ENCODE measurements at places on chromosomes 6 and 20. TPM values are rescaled to one million over a fixed set of nuclear protein-coding genes. Genes with fewer than 3 reads are reported as not detected.

DNA sequence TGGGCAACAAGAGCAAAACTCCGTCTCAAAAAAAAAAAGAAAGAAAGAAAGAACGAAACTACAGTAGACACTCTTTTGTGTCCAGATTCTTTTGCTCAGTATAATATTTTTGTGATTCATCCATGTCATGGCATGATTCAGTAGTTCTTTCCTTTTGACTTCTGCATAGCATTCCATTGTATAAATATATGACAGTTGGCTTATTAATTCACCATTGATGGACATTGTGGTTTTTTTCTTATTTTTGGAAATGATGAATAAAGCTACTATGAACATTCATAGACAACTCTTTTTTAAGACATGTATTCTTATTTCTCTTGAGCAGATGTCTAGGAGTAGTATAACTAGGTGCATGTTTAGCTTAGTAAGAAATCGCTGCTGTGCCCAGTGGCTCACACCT, 10.3 kb upstream of the IER3 start:
- H3K4me3 ChIP-seq, result no peak overlapping the region
- peaks cover 35% of the 10 kb centered on the region for H3K4me1 ChIP-seq
- no peaks in the 10 kb centered on the region for H3K27me3 ChIP-seq
- DNase-seq, result no peak

DNA sequence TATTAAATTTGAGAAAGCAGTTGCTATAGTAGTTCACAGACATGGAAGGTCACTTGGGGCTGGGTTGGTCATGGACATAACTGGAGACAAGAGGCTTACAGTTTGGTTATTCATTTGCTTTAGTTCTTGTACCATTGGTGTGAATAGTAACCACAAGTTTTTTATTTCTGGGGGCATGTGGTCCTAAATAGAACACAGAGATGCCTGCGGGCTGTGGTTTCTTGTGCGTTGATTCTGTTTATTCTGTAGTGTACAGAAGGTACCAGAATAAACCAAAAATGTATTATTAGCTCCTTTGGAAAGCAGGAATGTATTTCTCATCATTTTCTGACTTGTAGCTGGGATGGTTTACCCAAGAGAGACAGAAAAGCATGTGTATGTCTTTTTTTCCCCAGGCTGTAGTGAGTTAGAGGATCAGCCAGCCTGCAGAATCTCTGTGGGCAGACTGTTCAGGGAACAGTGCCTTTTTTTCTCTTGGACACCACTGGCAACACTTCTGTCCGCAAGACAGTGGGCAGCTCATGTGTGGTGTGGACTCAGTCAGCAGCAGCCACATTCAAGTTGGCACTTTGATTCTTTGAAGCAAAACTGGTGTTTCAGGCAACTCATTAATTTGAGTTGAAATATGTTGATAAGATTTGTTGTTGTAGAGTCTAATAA, 122.1 kb downstream of the LRRC1 start:
- H3K27ac ChIP-seq, result no peak overlapping the region
- no peak overlapping the region for H3K4me3 ChIP-seq
- no peak for DNase-seq

- no peaks in the 10 kb centered on the region for H3K36me3 ChIP-seq
- H3K27ac ChIP-seq, result no peak overlapping the region
- no peak for DNase-seq
These were observed 587.0 kb upstream of the FLRT3 start for GRCh38 chr20:14924433-14924832.

DNA sequence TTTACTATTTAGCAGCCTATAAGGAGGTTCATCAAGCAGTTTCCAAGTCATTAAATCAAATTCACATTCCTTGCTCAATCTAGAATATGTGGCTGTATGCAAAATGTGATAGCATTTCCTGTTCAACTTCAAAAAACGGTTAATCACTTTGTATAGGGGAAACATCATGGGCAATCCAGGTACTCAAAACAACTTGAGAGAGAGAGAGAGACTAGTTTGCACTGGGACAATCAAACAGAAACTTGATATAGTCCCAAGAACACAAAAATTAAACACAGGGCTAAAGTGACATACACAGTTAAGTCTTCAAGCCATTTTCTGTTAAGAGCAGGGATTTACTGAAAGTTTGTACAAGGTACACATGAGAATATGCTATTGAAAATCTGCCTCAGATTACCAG, 7.4 kb downstream of the CPNE1 start:
- no peak overlapping the region for H3K4me3 ChIP-seq
- peaks cover 21% of the 10 kb centered on the region for H3K36me3 ChIP-seq
- H3K27ac ChIP-seq, result no peak overlapping the region
- peaks cover 16% of the 10 kb centered on the region for H3K4me1 ChIP-seq
- no peak for DNase-seq

DNA sequence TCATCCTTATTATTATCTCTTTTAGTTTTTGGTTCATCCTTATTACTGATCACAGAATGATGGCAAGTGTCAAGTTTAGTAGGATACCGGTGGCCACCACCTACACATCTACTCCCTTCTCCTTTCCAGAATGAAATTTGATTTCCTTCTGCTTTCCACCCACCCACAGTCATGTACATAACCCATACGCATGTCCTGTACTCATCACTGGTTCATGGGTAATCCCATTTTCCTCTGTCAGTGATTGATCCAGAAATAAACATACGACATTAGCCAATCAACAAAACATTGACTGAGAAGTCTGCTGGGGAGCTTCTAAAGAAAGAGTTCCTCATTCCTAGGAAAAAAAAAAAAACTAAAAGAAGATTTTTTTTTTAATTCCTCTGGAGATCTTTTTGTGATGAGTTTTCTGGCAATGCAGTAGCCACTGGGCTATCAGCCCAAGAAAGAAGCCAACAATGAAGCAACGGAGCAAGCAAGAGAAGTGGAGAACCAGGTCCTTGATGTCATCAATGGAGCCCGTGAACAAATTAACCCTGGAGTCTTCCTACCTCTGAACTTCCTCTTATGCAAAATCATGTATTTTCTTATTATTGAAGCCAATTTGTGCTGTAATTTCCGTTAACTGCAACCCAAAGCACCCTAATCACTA, 127.8 kb downstream of the TASP1 start:
- H3K27ac ChIP-seq, result no peak overlapping the region
- no peaks in the 10 kb centered on the region for H3K27me3 ChIP-seq
- no peaks in the 10 kb centered on the region for H3K4me1 ChIP-seq

DNA sequence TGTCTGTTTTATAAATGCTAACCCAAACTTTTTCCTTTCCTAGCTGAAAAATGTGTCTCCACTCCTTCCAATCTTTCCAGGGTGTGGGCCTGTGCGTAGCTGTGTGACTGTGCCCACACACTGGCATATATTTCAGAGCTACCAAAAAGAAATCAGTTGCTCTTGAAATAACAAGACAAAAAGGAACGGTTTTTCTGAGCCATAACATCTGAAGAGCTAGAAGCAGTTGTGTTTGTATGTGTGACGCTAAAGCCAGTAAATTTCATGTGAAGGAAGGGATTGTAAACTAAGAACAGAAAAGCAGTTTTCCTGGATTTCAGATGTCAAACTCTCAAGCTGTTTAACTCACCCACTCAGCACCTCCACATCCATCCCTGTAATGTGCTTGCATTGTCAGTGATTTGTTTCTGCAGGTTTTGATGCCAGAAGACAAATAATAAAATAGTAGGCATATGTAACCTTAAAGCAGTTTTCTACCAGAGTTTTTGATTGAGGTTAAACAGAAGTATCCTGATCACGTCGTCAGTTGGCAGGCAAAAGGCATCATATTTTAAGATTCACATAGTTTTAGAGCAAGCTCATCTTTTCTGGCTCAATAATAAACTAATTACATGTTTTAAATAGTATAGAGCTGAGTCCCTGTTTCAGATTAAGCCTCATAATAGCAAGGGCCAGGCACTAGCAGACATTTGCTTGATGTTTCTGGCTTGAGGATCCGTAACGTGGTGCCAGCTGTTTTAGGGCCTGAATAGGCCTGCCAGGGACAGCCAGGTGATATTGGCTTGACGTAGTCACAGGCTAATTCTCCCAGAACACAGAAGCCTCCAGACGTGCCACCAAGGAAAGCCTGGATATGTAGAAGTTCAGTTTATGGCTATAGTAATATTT, 90.9 kb downstream of the FOXO3 start:
- DNase-seq, result peak; percentile 34
- no peaks in the 10 kb centered on the region for H3K27me3 ChIP-seq
- H3K36me3 ChIP-seq, result peaks cover 60% of the 10 kb centered on the region
- H3K27ac ChIP-seq, result peak overlapping the region; percentile 83
- H3K4me1 ChIP-seq, result peaks cover 70% of the 10 kb centered on the region

DNA sequence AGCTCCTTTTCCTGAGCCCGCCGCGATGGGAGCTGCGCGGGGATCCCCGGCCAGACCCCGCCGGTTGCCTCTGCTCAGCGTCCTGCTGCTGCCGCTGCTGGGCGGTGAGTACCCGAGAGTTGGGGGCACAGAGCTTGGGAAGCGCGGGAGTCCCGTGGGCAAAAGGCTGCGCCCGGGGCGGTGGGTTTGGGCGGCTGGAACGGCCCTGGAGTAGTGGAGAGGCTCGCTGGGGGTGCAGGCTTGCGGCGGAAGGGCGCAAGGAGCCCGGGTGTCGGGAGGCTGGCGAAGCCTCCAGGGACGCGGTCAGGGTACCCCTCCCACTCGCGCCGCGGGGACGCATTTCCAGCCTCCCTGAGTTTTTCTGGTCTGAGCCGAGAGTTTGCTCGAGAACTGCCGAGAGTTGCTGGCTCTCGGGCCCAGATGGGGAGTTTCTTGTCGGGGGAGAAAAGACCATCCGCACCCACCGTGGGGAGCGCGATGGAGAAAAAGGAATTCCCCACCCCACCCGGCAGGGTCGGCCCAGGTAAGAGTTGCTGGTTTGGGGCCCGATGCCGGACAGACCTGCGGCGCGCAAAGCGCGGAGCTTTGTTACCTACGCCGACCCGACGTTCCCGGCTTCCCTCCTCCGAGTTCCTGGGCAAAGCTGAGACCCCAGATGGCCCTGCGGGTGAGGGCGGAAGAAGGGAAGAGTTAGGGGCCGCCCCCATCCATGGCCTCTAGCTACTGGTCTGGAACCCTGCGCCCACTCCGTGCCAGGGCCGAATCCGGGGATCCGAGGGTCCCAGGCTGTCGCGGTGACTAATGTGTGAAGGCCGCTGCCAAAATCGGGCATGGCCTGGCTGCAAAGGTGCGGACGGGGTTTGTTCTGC, 584 bp downstream of the PTK7 start:
- no peaks in the 10 kb centered on the region for H3K27me3 ChIP-seq
- peak overlapping the region; percentile 81 for H3K4me3 ChIP-seq
- peaks cover 14% of the 10 kb centered on the region for H3K36me3 ChIP-seq
- H3K4me1 ChIP-seq, result peaks cover 18% of the 10 kb centered on the region
- H3K27ac ChIP-seq, result peak overlapping the region; percentile 61

DNA sequence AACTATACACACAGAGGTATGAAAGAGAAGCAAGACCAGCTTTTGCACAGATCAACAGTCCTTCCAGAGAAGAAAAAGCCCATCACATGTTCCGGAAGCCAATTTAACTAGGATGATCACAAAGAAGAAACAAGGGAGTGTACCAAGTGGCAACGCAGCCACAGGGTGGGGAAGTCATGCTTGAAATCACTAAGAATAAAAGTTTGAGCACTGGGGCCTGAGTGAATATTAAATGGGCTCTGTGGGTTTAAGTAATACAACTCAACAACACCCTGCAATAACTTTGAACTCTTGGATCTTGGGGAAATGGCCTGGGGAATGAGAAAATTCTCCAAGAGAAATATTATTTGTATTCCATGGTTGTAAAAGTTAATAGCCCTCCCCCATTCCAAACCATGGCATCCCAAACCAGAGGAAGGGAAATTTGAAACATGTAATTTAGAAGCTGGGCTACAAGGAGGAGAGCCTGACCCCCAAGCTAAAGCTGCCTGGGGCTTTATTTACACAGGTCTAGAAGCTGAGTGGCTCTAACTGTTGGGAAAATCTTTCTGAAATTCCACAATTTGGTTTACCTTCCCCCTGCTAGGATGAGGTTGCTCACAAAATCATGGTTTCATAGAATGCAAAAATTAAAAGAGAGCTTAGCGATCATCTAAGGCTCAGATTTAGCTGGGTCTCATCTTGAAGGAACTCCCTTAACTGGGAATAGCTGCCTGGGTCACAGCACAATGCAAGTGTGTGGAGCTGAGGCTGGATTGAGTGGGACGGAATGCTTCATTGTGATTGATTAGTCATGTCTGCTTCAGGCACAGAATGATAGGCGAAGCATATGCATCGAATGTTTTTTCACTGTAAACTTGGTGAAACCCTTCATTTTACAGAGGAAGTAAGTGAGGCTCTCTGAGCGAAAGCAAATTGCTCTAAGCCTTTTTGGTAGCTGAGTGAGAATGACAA, 143.6 kb downstream of the BMP7 start:
- peaks cover 22% of the 10 kb centered on the region for H3K27me3 ChIP-seq
- H3K4me3 ChIP-seq, result no peak overlapping the region
- H3K36me3 ChIP-seq, result no peaks in the 10 kb centered on the region
- DNase-seq, result no peak
- H3K27ac ChIP-seq, result no peak overlapping the region
- H3K4me1 ChIP-seq, result no peaks in the 10 kb centered on the region

DNA sequence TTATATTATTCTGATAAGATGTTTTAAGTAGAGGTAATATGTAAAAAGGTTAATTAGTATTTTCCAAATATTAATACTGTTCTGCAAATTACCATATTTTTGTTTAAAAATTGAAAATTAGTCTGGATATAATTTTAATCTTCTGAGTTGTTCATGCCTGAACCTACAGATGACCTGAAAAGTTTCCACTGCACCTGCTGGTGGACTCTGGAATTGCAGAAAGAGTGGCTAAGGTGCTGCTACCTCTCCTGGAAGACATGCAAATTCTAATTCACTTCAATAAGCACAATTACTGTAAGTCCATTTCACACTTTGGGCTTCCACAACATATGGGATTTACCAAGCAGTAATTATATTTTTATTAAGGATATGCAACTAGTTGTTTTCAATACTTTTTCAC, 77.7 kb upstream of the OLIG3 start:
- no peaks in the 10 kb centered on the region for H3K4me1 ChIP-seq
- peaks cover 48% of the 10 kb centered on the region for H3K27me3 ChIP-seq
- no peaks in the 10 kb centered on the region for H3K36me3 ChIP-seq
- DNase-seq, result peak; percentile 73
- no peak overlapping the region for H3K27ac ChIP-seq

DNA sequence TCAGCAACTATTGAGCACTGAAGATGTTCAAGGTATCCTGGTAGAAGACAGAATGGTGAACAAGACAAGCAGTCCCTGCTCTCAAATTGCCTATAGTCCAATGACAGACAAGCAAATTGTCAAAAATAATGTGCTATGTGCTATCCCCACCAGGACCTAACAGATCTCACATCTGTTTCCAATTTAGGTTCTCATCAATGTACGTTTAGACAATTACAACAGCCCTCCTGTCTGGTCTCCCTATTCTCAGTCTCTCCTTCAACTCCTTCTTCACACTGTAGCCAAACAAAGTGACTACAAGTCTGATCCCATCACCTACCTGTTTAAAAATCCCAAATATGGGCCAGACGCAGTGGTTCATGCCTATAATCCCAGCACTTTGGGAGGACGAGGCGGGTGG, 7.5 kb downstream of the TAPBP start:
- H3K36me3 ChIP-seq, result peaks cover 88% of the 10 kb centered on the region
- DNase-seq, result no peak
- H3K27me3 ChIP-seq, result no peaks in the 10 kb centered on the region
- no peak overlapping the region for H3K27ac ChIP-seq
- H3K4me1 ChIP-seq, result peaks cover 16% of the 10 kb centered on the region

Gene RRAGD
- total RNA-seq, result 0.49 TPM

Gene HLA-DQA2
- total RNA-seq, result not detected

Gene OPN5
- not detected for total RNA-seq

Gene EFCAB8
- not detected for total RNA-seq

Gene RGS19
- total RNA-seq, result 8.8 TPM
